ENCODE measurements at places on chromosomes 3 and 15. TPM values are rescaled to one million over a fixed set of nuclear protein-coding genes. Genes with fewer than 3 reads are reported as not detected.

The LTF gene
- total RNA-seq, result 0.09 TPM

The GOLGA6A gene
- total RNA-seq, result not detected

The KLHL40 gene
- not detected for total RNA-seq

The PIF1 gene
- total RNA-seq, result 6.3 TPM

The LRRC31 gene
- total RNA-seq, result not detected

The C3orf70 gene
- 0.90 TPM for total RNA-seq

The FAM174B gene
- 0.90 TPM for total RNA-seq

The CACNA2D3 gene
- not detected for total RNA-seq

The STRC gene
- not detected for total RNA-seq

The LARP6 gene
- 10.9 TPM for total RNA-seq

The SOX2 gene
- not detected for total RNA-seq

The DYNC1LI1 gene
- 39.0 TPM for total RNA-seq

The CCDC54 gene
- total RNA-seq, result not detected

The TM6SF1 gene
- total RNA-seq, result 31.8 TPM

The PLSCR2 gene
- total RNA-seq, result 0.18 TPM

The TMEM44 gene
- total RNA-seq, result 76.4 TPM

The ANKRD34C gene
- not detected for total RNA-seq

The RBP2 gene
- not detected for total RNA-seq

The ROBO2 gene
- total RNA-seq, result not detected

The ZNF197 gene
- 13.7 TPM for total RNA-seq

The RGMA gene
- total RNA-seq, result under 0.01 TPM

The AADAC gene
- total RNA-seq, result 0.56 TPM

The SRGAP3 gene
- under 0.01 TPM for total RNA-seq

The DUOXA2 gene
- not detected for total RNA-seq

The SV2B gene
- total RNA-seq, result 0.18 TPM

The CHL1 gene
- total RNA-seq, result not detected

The CHRM5 gene
- total RNA-seq, result under 0.01 TPM

The EFCC1 gene
- total RNA-seq, result 0.18 TPM

The ITGB5 gene
- total RNA-seq, result 281 TPM

The AP4E1 gene
- 7.5 TPM for total RNA-seq

The CLDN16 gene
- total RNA-seq, result under 0.01 TPM

The PRSS50 gene
- total RNA-seq, result not detected

The HHATL gene
- not detected for total RNA-seq

The GPR176 gene
- 57.8 TPM for total RNA-seq

The VILL gene
- total RNA-seq, result 6.7 TPM

The CCDC66 gene
- total RNA-seq, result 20.1 TPM

The ROBO1 gene
- 22.9 TPM for total RNA-seq

The MYRIP gene
- total RNA-seq, result 5.5 TPM

The SLC2A2 gene
- total RNA-seq, result not detected
